ENCODE measurements at places on chromosomes 1 and 21. TPM values are rescaled to one million over a fixed set of nuclear protein-coding genes. Genes with fewer than 3 reads are reported as not detected.

DNA sequence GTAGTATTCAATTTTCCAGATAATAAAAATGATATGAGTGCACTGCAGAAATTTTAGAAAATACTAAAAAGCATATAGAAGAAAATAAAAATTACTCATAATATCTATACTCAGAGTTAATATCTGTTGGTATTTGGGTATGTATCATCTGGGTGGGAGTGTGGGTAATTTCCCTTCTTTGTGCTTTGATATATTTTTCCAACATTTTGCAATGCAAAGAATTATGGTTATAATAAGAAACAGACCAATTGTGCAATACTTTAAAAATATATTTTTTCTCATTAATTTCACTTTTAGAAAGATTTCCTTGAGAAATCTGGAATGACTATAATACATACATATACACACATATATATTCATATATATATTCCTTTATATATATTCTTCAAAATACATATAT is 665.7 kb downstream of the ADGRL2 start:
- DNase-seq, result no peak

GRCh38 chr1:45490121-45490625 is 790 bp downstream of the TESK2 start:
- no peak for DNase-seq

- peak; percentile 65 for DNase-seq
Measured at GRCh38 chr1:200890818-200891773, 3.6 kb upstream of the INAVA start.

GRCh38 chr1:226223157-226223785 is at the start of gene MIXL1:
MIXL1 (plus strand) TSS chr1:226223664; CDS start chr1:226223682, 18 bp downstream.
- no peak for DNase-seq

DNA sequence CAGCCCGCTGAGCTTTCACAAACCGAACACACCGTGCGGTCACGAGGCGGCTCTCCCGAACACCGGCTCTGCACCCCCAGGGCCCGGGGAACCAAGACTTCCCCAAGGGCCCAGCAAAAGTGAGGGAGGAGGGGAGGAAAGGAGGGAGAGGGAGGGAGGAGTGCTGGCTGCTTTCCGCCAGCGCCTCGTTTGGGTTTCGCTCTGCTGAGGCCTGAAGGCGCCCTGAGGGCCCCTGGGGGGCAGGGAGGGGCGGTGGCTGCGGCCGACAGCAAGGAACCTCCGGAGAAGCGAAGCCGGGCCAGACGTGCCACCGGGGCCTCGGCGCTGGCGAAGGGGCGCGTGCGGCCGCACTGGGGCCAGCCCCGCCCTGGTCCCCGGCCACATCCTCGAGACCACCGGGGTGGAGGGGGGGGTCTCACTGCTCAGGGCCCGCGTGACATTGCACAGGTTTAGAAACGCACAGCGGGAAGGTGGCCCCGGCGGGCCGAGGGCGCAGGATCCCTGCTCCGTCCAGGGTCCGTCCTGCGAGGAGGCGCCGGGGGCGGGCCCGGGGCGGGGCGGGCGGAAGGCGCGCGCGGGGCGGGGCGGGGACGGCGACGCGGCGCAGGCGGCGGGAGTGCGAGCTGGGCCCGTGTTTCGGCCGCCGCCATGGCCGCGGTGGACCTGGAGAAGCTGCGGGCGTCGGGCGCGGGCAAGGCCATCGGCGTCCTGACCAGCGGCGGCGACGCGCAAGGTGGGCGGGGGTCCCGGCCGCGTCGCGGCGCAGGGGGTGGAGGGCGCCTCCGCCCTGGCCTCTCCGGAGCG is at the start of gene PFKL:
Gene PFKL, plus strand, starts transcription at position 596 of the 804 bp plus-strand sequence. Its CDS starts 53 bp downstream, at position 649.
- DNase-seq, result peak; percentile 69

- no peak for DNase-seq
Measured at GRCh38 chr1:100485855-100486258, 52.1 kb upstream of the GPR88 start.

- no peak for DNase-seq
Measured at GRCh38 chr1:17158961-17159360, 39.7 kb upstream of the PADI2 start.

DNA sequence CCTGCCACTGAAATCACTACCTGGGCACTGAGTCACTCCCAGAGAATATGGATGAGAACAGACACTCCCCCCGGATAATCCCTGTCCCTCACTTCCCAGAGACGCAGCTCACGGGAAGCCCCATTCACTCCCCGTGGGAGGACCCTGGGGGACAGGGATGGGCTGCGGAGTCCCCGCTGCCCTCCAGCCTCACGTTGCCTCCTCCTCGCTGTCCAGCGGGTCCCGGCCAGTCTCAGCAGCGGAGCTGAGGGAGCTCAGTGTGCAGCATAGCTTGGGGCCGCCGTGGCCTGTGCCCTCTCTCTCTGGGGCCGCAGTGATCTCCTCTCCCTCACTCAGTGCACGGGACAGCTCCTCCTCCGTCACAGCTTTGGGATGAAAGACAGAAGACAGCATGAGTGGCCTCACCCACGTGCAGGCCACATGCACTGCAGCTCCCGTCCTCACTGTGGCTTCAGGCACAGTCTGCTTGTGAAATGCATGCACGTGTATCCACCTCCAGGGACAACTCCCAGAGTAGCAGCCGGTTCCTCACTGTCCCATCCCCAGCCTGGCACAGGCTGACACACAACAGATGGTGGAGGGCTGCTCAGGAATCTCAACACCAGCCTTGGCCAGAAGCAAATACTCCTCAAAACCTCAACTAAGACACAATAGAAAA is 7.4 kb downstream of the CFAP410 start:
- no peak for DNase-seq

- DNase-seq, result peak; percentile 19
Measured at GRCh38 chr1:59697150-59697800, 117.5 kb upstream of the HOOK1 start.

- DNase-seq, result no peak
Measured at GRCh38 chr1:52032124-52032784, 1.4 kb downstream of the KTI12 start.

GRCh38 chr1:161720422-161720821 is 922 bp upstream of the FCRLB start:
- DNase-seq, result no peak

DNA sequence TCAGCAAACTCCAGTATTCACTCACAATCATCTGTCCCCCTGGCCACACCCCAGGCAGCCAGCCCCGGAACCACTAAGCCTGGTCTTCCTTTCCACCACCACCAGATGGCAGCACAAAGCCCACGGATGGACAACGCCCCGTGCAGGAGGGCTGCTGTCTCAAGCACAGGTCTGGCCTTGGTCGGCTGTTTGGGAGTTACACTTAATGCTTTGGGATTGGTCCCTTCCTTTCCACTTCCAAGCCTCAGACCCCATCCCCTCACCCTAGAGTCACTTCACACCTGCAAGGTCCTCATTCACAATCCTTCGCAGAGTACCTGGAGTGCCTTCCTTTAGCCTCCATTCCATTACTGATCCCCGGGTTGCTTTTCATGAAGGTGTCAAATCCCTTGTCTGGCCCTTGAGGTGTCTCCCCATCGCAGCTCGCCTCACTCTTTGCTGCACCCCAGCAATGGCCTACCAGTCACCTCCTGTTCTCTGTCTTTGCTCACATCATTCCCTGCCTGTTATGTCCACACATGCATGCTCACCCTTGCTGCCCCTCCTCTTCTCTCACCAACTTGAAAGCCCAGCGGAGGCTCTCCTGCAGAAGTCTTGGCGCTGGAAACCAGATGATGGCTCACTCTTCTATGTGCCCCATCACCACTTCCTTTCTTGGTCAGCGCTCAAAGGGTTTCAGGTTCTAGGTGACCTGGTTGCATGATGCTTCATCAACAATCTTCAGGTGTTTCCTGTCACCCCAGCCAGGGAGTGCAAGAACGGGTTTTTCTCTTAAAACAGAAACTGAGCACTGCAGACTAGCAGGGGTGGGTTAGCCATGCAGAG is 24.9 kb upstream of the KCNA2 start:
- DNase-seq, result peak; percentile 82

- DNase-seq, result no peak
Measured at GRCh38 chr1:54270543-54270942, 70.6 kb downstream of the MRPL37 start.

- DNase-seq, result no peak
Measured at GRCh38 chr1:46581681-46582455, 22.2 kb downstream of the MKNK1 start.

DNA sequence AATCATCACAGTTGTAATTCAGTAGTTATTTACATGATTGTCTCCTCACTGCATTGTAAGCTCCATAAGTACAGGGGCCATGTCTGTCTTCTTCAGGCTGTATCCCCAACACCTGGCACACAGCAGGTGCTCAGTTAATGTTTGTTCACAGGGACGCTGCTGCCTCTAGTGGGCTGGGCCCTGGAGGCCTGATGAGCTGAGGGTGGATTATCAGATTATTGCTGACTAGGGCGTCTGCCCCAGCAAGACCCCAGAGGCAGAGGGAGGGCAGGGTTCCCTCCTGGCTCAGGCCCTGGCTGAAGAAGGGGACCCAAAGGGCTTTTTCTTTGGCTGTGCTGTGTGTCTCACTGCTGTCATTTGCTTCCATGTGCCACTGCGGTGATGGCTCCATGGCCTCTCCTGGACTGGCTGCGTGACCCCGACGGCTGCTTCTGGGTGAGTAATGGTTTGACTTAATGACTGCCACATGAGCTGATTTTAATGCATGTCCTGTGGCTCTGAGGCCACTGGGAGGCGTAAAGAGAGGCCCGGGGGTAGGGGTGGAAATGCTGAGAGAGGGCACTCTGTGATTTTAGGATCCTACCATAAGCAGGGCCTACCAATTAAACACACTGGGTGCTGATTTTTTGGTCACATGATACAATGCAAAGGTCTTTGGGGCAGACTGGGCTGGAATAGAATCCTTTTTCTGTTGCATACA is 20.8 kb upstream of the EPB41 start:
- DNase-seq, result no peak

The PLXNA2 gene
- total RNA-seq, result 103 TPM

The AGBL4 gene
- total RNA-seq, result 0.47 TPM

The KIF26B gene
- 0.31 TPM for total RNA-seq

The CENPS gene
- 11.9 TPM for total RNA-seq

The TSEN15 gene
- total RNA-seq, result 11.1 TPM

The ACOT11 gene
- 77.0 TPM for total RNA-seq

The CLCA4 gene
- 1,664 TPM for total RNA-seq

Data from left colon (tissue), 2 donors.